NCI-H1694 (cell line): ENCODE measurements at places on chromosomes 7 and 10.

- DNase-seq = no peak
Observed at GRCh38 chr7:125436220-125436619, 506.6 kb upstream of the POT1 start.

DNA sequence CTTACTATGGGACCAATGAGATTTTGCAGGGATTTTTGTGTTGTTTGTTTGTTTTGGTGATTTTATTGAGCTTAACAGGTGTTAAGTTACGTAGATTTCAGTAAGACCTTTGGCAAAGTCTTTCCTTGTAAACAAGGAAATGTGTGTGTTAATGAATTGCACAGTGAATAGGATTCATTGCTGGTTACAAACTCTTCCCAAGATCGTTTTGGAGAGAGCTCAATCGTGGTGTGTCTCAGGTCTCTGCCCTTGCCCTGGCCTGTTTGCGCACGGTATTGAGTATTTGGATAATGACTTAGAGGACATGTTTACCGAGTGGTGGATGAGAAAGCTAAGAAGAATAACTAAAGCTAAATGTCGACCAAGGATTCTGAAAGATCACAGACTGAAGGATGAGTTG is 41.9 kb downstream of the PRPF18 start:
- DNase-seq = no peak

- no peak for DNase-seq
Observed at GRCh38 chr10:126496771-126497545, 108.7 kb upstream of the ADAM12 start.

DNA sequence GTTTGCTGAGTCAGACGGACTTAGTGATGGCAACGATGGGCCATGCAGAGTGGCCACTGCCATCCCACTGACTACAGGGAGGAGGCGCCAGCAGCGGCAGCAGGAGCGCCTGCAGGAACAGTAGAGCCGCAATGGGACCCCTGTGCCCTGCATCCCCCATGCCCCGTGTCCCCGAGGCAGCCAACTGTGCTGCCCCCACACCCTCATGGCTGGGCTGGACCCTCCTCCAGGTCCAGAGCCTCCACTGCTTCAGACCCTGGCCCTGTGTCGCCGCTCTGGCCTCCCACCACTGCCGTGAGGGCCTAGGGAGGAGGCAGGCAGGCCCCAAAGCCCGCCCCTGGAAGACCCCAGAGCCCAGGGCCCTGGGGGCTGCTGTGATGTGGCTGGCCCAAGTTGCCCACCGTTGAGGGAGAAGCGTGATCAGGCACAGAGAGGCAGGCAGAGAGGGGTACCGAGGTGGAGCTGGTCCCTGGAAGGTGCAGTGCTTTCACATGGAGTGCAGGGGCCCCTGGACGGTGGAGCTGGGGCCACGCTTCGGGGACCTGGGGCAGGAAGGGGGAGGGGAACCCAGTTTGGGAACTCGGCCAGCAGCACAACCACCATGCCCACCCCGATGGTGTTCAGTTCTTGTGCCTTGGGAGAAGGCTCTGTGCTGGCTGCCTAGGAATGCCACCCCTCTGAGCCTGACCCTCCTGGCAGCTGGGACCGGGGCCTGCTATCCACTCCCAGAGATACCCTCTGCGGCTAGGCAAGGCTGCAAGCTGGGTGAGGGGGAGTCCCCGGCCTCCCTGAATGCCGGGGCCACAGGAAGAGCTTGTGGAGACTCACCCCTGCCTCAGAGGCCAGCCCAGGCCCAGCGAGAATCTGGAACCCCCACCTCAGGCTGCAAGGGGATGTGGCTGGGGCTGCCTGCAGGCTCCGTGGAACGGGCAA is 32.6 kb downstream of the DKK1 start:
- DNase-seq = no peak

GRCh38 chr7:149669121-149669818 is 104.1 kb downstream of the ZNF467 start:
- no peak for DNase-seq
